Heart left ventricle (tissue), 16 donors: ENCODE measurements at places on chromosomes 1 and 21. TPM values are rescaled to one million over a fixed set of nuclear protein-coding genes. Genes with fewer than 3 reads are reported as not detected.

Gene PLA2G2C
- 0.16 TPM for total RNA-seq

Gene NECTIN4
- not detected for total RNA-seq

Gene CFAP126
- not detected for total RNA-seq

Gene HSD11B1
- total RNA-seq = 2.8 TPM

Gene ZNF669
- total RNA-seq = 5.4 TPM

Gene MPZ
- total RNA-seq = 2.7 TPM
